ENCODE measurements at places on chromosomes 2 and 18.

GRCh38 chr2:71452565-71452964 is 796 bp upstream of the DYSF start:
- no peak for DNase-seq

- DNase-seq: no peak
Measured at GRCh38 chr18:75216212-75216910, 5.8 kb downstream of the TSHZ1 start.

DNA sequence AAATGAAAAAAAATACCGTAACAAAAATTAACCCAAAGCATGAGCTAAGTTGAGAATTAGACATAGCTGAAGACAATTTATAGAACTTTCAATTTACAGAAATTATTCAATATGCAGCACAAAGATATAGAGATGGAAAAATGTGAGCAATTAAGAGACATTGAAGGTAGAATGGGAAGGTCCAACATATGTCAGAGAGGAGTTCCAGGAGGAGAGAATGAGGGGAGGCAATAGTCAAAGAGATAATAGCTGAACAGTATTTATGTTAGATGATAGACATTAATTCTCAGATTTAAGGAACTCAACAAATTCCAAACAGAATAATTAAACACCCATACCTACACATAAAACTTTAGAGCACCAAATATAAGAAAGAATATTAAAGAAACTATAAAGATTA is 103.0 kb upstream of the MSTN start:
- DNase-seq: no peak

DNA sequence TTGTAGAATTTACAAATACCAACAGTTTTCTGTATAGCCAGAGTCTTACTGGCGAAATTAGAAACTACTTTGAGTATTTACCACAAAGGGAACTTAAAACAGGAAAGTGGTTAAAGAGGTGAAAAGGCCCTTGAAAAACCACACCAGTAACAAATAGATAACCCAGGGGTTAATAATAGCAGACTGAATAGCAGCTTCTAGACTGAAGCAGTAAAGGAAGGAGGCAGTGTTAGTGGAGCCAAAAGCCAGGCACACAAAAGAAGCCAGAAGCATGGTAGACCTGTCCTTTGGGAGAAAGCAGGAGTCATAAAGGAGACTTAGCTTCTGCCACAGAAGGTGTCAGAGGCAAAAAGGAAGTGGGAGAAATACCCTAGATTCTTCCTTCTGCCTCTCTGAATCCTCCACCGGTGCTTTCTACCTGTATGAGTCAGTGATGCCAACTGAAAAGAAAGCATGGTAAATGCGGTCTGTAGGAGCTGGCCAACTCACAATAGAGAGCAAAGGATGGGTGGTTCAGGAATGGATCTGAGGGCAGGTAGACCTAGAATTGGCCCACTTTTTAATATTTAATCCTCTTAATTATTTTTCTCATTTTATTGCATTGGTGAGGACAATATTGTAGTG is 97.3 kb downstream of the ARL6IP6 start:
- no peak for DNase-seq

DNA sequence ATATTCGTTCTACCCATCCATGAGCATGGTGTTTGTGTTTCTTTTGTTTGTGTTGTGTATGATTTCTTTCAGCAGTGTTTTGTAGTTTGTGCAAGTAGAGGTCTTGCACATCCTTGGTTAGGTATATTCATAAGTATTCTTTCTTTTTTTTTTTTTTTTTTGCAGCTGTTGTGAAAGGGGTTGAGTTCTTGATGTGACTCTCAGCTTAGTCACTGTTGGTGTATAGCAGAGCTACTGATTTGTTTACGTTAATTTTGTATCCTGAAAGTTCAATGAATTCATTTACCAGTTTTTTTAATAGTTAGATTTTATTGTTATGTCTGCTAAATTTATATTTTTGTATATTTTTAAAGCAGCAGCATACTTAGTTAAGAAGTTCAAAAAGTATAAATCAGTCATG is 834.4 kb upstream of the NRXN1 start:
- no peak for DNase-seq

DNA sequence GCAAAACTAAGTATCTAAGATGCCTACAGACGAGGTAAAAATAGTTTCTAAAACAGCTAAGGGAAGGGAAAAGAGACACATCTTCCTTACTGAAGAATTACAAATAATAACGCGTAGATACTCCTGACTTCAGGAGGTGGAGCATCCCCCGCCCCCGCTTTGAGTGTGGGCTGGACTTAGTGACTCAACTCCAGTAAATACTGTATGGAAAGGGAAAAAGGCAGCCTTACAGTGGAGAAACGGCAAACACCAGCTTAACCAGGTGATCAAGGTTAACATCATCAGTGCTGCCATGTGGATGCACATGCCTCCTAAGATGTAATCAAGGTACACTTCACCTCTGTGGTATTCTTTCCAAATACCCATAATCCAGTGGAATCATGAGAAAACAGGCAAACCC is 47.9 kb downstream of the HADHB start:
- no peak for DNase-seq

- no peak for DNase-seq
Measured at GRCh38 chr2:144455987-144456386, 63.9 kb downstream of the ZEB2 start.

DNA sequence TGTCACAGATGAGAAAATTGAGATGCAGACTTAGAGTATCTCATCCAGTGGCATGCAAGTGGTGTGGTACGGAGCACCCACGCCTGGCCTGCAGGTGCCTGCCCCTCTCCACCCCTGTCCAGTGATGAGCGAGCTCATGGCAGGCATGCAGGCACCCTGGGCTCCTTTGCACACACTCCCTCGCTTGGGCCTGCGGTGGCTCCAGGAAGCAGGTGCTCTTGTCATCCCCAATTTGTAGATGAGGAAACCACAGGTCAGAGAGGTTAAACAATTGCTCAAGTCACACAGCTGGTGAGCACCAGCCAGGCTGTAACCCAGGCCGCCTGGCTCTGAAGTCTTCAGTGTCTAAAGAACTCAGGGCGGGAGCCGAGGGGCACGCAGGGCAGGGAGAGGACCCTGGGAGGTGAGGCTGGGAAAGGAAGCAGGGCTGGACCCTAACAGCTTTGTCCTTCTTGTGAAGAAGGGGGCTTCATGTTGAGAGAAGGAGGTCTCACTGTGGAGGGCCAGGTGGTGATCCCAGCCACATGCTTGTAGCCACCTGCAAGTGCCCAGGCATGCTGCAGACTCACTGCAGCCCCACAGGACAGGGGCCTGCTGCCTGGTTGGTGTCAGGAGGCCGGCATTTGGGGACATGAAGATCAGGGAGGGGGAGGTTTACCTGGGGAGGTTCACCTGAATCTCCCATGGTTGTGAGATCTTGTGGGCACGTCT is 166.2 kb downstream of the SH3RF3 start:
- DNase-seq: no peak

- DNase-seq: no peak
Measured at GRCh38 chr2:16680781-16681180, 15.1 kb upstream of the CYRIA start.

GRCh38 chr18:59916746-59917145 is 16.9 kb downstream of the PMAIP1 start:
- no peak for DNase-seq

GRCh38 chr2:10556271-10557140 is 108.4 kb upstream of the ODC1 start:
- DNase-seq: peak; percentile 53

DNA sequence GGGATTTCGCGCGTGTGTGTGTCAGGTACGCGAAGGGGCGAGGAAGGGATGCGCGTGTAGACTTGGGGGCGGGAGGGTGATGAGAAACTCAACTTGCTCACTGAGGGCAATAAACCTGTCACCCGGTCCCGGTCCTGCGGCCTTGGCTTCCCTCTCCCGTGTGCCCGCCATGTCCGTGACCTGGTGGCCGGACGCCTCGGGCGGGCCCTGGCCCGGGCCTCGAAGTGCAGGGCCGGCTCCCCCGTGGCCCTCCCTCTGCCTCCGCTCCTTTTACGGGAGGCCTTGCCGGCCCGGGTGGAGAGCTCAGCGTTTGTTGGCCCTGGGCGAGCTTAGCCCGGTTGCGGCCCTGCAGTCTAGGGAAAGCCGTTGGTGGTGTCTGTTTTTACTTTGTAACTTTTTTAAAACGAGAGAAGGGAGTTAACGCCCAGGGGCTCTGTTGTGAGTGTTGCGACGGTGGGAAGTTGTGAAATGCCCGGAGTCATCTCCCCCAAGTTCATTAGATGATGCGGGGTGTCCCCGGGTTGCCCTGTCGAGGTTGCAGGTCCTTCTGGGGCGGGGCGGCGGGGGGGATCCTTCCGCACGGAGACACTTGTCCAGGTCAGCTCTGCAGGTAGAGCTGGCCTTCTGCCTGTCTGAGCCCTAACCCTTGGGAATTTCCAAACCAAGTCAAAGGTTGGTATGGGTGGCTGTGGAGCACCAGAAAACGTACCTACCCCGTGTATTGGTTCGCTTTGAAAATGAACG is 883 bp downstream of the SMCHD1 start:
- peak; percentile 81 for DNase-seq

DNA sequence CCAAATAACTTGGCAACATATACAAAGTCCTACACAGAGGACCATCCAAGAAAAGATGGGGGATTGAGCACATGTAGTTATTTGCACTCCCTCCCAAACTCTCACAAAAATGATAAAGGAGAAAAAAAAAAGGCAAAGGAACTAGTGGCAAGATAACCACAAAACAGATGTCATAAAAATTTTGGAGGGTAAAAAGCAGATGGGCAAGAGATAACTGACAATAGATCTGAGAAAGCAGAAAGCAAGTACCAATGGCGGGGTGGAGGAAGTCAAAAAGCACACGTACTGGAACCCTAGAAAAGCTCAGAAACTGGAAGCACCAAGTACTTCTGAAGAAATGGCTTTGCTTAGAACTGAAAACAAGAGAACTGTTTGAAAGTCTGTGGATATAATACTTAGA is 82.0 kb downstream of the WDPCP start:
- no peak for DNase-seq

DNA sequence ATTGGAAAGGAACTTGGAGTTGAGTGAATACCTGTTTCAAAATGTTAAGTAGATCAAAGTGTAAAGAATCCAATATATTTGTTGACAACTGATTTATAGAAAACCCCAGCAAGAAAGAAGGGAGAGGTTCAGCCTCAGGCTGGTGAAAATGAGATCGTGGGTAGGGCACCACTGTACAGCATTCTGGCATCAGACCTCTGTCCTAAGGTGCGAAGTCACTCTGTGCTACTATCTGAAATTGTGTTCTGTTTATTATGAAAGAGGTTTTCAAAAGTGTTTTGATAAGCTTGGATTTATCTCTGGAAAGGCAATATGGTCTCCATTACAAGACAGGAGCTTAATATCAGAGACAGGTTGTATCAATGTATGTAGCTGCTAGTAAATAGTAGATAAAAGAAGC is 80.5 kb upstream of the MAP4K3 start:
- no peak for DNase-seq

DNA sequence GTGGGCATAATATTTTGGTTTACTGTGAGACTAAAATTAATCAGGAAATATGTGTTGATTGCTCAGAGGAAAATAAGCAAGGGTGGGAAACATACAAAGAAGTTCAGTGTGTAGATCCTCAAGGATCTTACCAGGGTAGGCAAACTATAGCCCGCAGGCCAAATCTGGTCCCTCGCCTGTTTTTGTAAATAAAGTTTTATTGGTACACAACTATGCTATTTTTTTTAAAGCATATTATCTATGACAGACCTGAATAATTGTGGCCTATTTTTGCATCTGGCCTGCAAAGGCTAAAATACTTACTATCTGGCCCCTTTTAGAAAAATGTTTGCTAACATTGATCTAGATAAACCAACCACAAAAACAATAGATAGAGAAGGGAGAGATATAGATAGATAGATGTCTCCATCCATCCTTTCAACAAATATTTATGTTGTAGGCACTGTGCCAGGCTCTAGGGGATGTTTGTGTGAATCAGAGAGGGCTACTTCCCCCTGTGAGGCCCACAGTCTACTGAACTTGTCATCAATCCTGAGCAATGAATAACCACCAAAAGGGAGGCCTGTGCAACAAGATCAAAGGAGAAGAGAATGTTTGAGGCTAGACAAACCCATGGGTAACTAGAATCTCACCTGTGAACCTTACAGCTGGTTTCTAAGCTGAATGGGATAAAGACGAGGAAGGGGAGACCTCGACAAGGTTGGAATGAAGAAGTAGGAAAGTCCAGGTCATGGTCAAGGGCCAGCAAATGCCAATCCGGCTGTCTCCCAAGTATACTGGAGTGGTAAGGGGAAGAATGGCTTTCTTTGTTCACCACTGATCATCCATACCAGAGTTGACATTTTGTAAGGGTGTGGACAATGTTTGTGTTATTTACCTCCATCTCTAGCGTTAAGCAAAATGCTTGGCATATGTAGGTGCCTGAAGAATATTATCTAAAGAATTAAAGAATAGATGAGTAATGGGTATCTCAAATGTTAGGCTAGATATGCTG is 23.6 kb downstream of the ALPK2 start:
- DNase-seq: no peak

DNA sequence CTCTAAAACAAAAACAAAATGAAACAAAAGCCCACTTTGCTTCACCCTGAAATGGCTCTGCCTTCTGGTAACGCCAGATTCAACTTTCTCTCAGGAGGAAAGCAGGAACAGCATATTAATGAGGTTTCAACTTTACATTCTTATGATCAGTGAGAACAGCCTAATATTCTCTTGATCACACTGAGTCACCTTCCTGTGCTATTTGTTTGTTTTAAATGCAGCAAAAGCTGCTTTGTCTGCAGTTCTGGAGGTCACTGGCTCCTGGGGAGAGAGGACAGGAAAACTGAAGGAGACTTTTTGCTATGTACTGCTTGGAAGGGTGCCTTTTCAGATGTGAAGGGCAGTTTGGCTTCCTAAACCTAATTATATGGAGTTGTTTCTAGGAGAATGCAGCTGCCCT is 48.1 kb downstream of the MAIP1 start:
- DNase-seq: no peak

GRCh38 chr18:9742524-9743131 is 34.5 kb downstream of the RAB31 start:
- DNase-seq: no peak

- no peak for DNase-seq
Measured at GRCh38 chr2:505941-506340, 171.3 kb downstream of the TMEM18 start.

DNA sequence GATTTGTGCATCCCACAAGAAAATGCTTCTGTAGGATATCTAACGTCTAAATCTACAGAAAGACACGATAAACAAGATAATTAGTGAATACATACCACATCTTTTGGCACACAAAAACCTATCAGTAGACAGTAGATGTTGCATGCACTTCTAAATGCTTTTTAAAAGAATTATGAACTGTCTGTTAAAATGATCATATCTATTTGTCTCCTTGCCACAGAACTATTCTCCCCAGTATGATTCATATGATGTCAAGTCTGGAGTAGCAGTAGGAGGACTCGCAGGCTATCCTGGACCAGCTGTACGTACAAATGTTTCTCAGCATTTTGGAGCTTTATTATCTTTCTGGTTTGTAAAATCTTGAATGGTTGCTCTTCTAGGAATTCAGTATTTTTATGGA is 12.7 kb downstream of the COL3A1 start:
- no peak for DNase-seq

GRCh38 chr2:228015741-228016140 is 144.3 kb downstream of the DAW1 start:
- no peak for DNase-seq

DNA sequence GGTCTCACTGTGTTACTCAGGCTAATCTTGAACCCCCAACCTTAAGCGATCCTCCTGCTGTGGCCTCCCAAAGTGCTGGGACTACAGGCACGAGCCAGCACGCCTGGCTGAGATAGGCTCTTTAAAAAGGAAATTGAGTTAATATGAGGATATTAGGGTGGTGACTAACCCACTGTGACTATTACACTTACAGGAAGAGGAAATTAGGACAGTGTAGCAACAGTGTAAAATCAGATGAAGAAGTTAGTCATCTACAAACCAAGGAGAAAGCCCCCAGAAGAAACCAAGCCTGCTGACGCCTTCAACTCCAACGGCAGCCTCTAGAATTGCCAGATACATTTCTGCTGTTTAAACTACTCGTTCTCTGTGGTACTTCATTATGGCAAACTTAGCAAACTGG is 711.9 kb downstream of the SUCLG1 start:
- DNase-seq: no peak
